Kidney glomerular epithelial cell (primary cell): ENCODE measurements at places on chromosomes 11 and 22.

- no peak for DNase-seq
Observed at GRCh38 chr22:26602127-26602526, 12.2 kb upstream of the TPST2 start.

GRCh38 chr11:67491276-67492068 is 8.6 kb downstream of the AIP start:
- no peak for DNase-seq

DNA sequence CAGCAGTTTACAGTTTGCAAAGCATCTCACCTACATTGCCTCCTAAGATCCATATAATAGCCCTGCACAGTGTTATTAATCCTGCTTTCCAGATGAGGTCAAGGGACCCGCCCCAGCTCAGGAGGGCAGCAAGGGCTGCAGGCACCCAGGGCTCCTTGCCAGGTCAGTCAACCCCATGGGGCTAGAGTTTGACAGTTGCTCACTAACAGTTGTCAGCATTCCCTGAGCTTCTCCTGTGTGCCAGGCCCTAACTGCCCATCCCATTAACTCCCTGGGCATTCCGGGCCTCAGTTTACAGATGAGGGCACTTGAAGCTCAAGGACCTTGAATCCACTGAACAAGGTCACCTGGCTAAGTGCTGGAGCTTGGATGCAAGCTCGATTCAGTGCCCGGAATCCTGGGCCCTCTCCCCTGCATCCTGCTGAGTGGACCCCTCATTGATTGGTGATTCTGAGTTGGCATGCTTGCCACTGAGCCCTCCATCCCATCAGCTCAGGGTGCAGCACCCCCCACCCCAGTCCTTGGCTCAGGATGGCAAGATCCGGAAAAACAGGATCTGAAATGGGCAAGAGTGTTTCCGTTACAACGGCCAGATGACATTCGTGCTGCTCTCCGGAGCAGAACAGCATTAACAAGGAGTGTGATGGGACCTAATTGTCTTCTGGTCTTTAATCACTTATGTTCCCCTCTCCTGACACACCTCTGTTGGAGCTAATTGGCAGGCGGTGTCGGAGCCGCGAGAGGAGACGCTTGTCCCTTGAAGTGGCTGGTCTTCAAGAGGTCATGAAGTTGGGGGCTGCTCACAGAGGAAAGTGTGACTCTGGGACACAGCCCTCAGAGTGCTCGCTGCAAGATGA is 87.4 kb upstream of the SHISAL1 start:
- no peak for DNase-seq

- DNase-seq, result no peak
Observed at GRCh38 chr11:130278151-130278550, 36.6 kb downstream of the ZBTB44 start.

DNA sequence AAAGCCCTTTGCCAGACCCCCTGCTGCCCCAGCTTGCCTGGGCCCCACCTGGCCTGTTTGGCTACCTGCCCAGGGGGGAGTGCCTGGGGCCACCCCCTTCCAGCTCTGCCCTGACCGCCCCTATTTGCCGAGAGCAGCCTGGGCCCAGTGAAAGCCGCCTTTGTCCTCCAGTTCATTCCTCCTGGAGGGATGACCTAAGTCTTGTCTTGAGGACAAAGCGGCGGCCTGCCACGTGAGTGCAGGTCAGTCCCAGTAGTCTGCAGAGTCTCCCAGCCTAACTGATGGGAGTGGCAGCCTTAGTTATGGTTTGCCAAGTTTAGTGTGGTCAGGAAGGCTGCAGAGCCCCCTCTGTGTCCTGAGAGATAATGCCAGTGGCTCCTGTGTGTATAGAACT is 115.9 kb upstream of the CRYBB3 start:
- no peak for DNase-seq

- no peak for DNase-seq
Observed at GRCh38 chr11:121520243-121521144, 67.7 kb upstream of the SORL1-AS1 start.
